ENCODE measurements at places on chromosomes 5 and 9. TPM values are rescaled to one million over a fixed set of nuclear protein-coding genes. Genes with fewer than 3 reads are reported as not detected.

GRCh38 chr5:32274548-32275395 lies 38.0 kb downstream of the MTMR12 start:
- H3K27ac ChIP-seq: no peak overlapping the region
- no peaks in the 10 kb centered on the region for H3K27me3 ChIP-seq
- H3K4me1 ChIP-seq: peaks cover 42% of the 10 kb centered on the region
- H3K4me3 ChIP-seq: no peak overlapping the region
- no peak for DNase-seq

DNA sequence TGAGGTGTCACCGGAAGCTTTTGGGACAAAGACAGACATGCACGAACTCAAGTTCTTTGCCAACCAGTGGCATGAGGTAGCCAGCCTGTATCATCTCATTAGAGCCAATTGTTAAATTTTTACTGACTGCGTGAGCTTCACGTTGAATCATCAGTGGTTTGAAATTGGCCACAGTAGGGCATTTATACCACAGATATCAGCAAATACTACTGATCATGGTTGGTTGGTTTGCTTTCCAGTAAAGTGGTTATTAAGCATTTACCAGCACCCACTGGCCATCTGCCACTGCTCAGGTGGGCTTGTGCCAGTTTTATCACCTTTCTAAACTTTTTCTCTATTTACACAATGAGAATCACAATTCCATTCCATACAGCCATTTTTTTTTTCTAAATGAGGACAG lies 28.4 kb upstream of the SHC3 start:
- H3K4me1 ChIP-seq: no peaks in the 10 kb centered on the region
- no peak overlapping the region for H3K27ac ChIP-seq
- peaks cover 2% of the 10 kb centered on the region for H3K27me3 ChIP-seq

PAX5 gene
- 0.32 TPM for total RNA-seq

PRPF4 gene
- 60.2 TPM for total RNA-seq
